Epithelial cell of alveolus of lung (primary cell): ENCODE measurements at places on chromosomes 2 and 18. TPM values are rescaled to one million over a fixed set of nuclear protein-coding genes. Genes with fewer than 3 reads are reported as not detected.

Gene SERPINB10
- not detected in 2 replicates for total RNA-seq

Gene METAP1D
- total RNA-seq = 3.4 and 6.3 TPM in 2 replicates

Gene EML6
- total RNA-seq = 0.65 TPM in 1 of 2 replicates, not detected in the other

Gene ZFAND2B
- total RNA-seq = 24.8 and 33.4 TPM in 2 replicates

Gene ALPP
- not detected in 2 replicates for total RNA-seq

Gene PRKAG3
- 0.40 TPM in 1 of 2 replicates, not detected in the other for total RNA-seq

Gene DQX1
- 0.39 TPM in 1 of 2 replicates, not detected in the other for total RNA-seq

Gene LRP2
- total RNA-seq = not detected in 2 replicates

Gene DSC1
- not detected in 2 replicates for total RNA-seq

Gene SLC38A11
- total RNA-seq = not detected in 2 replicates

Gene LOXHD1
- not detected in 2 replicates for total RNA-seq

Gene NAT8
- total RNA-seq = not detected in 2 replicates

Gene DUSP19
- total RNA-seq = 1.4 and 3.3 TPM in 2 replicates

Gene SIX3
- not detected in 2 replicates for total RNA-seq

Gene ACKR3
- total RNA-seq = 2.1 and 2.7 TPM in 2 replicates

Gene TMEM198
- total RNA-seq = 0.78 and 9.2 TPM in 2 replicates

Gene DRC1
- not detected in 2 replicates for total RNA-seq

Gene FTCDNL1
- total RNA-seq = 0.39 TPM in 1 of 2 replicates, not detected in the other

Gene PDCL3
- 3.0 and 15.0 TPM in 2 replicates for total RNA-seq

Gene CAVIN2
- total RNA-seq = 6.5 and 16.9 TPM in 2 replicates

Gene ELOA2
- total RNA-seq = not detected in 2 replicates

Gene HOXD10
- total RNA-seq = not detected in 2 replicates

Gene CYRIA
- total RNA-seq = 1.9 and 3.1 TPM in 2 replicates

Gene GPBAR1
- total RNA-seq = 0.26 and 0.88 TPM in 2 replicates

Gene POU3F3
- 0.39 TPM in 1 of 2 replicates, not detected in the other for total RNA-seq

Gene SCYGR4
- total RNA-seq = not detected in 2 replicates

Gene CARF
- 3.6 and 11.3 TPM in 2 replicates for total RNA-seq
